Forelimb muscle (tissue), 1 donor: ENCODE measurements at places on chromosomes 3 and 15.

GRCh38 chr3:181017690-181018089 lies 28.2 kb upstream of the DNAJC19 start:
- DNase-seq = no peak

GRCh38 chr15:79378394-79379109 lies 53.6 kb upstream of the MINAR1 start:
- DNase-seq = no peak

- DNase-seq = no peak
These were observed 23.1 kb downstream of the B3GALNT1 start for GRCh38 chr3:161082063-161082462.

GRCh38 chr3:80010021-80010571 lies 242.3 kb upstream of the ROBO1 start:
- no peak for DNase-seq

GRCh38 chr3:170563712-170564423 lies 22.0 kb downstream of the SLC7A14 start:
- DNase-seq = no peak

GRCh38 chr3:33883951-33884561 lies 85.6 kb downstream of the PDCD6IP start:
- no peak for DNase-seq

- DNase-seq = no peak
These were observed 41.7 kb upstream of the CORO2B start for GRCh38 chr15:68537097-68537496.

- DNase-seq = no peak
These were observed 103.9 kb downstream of the FBN1 start for GRCh38 chr15:48541341-48542278.

DNA sequence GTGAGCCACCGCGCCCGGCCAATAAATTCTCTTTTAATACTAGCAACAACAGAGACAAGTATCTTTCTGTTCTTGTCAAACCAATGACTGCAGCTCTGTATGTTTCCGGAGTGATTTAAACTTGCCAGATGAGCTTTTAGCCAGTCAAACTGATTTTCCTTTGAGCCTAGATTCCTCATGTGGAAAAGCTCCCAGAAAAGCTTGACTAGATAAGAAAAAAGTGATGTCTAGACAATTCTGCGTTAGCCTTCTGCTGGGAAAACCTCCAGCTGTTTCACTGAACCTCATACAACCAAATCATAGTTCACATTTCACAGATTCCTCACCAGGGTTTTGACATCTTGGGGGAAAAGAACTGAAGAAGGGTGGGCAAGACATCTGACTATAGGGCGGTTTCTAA lies 78.6 kb downstream of the MAGI1 start:
- DNase-seq = no peak

DNA sequence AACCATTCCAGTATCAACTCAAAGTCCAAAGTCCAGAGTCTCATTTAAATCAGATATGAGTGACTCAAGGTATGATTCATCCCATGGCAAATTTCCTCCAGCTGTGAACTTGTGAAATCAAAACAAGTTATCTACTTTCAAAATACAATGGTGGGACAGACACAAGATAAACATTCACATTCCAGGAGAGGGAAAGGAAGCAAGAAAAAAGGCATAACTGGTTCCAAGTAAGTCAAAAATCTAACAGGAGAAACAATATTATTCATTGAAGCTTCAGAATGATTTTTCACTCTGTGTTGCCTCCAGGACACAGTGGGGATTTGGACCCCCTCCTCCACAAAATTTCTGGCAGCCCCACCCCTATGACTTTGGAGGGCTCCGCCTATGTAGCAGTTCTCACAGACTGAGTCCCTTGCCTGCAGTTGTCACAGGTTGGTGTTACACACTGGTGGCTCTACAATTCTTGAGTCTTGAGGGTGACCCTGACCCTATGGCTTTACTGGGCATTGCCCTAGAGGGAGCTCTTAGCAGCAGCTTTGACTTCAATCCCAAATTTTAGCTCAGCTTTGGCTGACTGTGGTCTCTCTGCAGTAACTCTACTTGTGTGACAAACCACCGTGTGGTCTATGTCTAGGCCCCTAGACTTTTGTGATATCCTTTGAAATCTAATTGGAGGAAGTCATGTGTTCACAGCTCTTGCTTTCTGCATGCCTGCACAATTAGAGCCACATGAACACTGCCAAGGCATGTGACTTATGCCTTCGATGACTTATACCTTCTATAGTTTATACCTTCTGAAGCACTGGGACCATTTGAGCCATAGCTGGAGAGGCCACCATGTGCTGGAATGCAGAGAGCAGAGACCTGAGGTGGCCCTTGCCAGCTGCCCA lies 644.2 kb downstream of the GRM7 start:
- no peak for DNase-seq

DNA sequence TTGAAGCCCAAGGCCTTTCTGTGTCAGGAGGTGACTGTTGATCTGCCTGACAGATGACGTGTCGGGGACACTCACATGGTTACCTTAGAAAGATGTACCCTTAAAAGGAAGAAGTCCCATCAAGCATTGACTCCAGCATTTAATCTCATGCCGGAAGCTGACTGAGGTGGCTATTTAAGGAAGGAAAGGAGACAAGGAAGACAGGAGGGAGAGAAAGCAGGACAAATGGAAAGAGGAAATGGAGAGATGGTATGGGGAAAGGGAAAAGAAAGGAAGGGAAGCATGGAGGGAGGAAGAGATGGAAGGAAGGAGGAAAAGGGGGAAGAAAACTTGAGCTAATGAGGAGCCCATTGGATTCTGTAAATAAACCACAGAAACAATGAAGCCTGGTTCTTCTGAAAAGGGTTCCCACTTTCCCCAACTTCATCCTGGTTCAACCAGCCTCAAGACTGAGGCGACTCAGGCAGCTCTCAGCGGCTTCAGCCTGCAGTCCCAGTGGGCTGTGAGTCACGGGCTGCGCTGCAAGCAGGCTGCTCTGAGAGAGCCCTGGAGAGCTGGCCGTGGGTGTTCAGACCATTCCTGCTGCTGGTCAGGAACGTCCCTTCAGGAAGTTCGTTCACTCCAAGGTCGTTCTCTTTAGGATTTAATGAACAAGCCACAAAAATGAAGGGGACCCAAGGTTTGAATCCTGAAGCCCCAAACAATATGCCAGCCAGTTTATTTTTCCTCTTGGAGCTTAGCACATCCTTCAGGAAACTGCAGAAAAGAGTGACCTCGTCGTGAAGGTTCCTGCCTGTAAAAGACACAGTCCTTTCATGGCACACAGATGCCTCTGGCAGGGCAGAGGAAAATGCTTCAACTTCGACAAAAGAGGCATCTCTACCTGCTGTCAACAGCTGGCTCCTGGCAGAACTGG lies 69.6 kb upstream of the THBS1 start:
- no peak for DNase-seq

DNA sequence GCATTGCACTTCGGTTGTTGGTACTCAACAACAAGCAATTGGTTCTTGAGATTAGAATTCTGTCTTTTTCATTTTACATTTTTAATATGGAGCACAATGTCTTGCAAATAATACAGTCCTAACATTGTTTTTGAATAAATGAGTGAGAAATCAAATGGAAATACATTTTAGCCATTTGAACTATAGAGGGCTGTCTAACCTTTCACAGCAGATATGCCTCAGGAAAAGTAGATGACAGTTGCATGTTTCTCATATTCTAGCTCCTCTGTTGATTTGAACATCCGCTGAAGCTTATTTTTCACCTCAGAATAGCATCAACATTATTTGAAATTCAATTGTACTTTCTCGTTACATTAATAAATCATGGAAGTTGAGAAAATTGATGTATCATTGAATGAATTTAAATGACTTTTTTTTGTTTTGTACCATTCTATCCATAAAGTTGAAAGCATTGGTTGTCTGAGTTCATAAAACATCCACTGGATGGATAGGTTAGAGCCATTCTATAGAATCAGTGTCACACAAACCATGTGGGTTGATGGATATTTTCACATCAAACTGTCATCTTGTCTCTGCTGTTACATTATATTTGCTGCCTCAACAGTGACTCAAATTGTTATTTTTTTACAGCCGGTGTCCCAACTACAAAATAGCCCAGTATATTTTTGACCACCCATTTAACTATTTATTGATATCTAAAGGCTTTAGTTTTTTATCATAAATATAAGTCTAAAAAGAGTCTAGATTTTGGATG lies 928.3 kb downstream of the NSUN3 start:
- DNase-seq = no peak

DNA sequence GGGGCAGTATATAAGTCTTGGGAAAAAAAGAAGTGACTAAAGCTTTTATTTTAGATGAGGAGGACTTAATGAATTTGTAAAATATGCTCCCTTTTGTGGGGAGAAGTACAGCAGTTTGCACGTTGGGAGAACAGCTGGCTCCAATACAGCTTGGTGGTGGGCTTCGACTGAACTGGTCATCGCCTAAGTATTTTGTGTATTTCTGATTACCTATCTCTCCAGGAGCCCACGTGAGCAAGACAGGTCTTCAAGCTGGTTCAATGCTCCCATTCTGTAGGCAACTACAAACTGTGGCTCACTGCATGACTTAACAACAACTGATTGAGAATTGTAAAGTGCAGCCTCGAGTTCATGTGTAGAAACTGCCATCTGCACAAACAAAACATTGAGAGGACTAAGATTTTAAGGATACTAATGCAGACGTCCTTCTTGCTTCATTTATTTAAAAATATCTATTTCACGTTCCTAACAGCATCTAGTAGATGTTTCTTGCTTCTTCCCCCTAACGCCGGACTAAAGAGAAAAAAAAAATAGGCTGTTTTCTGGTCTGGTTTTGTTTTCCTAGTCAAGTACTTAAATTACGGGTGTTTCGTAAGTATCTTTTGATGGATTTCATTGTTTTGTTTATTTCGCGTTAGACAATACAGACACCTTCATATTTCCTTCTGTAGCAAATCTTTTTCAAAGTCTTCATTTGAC lies 1.4 kb upstream of the GREM1 start:
- DNase-seq = no peak

DNA sequence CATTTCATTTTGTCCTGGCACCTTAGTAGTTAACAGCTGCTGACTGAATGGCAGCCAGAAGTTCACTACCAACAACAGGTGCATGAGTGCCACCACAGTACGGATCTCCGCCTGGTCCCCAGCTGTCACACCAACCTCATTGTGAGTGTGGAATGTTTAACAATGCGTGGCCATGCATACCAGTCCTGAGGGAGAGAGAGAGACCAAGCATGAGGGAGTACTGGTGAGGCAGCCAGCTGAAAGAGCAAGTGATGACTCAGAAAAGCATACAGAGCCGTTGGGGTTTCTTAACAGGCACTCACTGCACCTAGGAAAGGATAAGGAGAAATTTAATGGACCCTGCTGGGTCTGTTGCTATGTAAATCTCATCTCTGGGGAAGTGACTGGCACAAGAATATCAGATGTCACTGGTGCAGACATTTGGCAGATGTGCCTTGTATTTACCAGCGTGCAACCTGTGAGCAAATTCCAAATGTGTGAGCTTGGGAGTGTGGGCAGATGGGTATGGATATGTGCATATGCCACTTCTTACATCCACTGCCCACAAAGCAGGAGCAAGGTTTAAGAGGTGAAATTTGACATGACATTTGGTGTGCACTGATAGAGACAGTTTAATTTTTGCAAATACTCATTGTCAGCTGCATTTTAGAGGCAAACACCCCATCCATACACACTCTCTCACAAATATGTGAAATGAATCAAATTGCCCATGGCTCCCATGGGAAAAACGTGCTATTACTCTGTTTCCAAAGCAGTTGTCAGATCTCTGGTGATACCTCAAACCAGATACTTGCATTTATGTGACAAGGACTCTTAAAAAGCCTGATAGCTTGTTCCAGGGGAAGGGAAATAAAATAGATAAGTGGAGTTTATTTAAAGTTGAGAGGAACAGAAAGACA lies 245.2 kb upstream of the ARPP21 start:
- DNase-seq = peak; percentile 17

GRCh38 chr3:71103430-71103921 lies 480.1 kb downstream of the FOXP1 start:
- no peak for DNase-seq

- no peak for DNase-seq
These were observed 47.9 kb downstream of the OPA1 start for GRCh38 chr3:193640728-193641439.

- no peak for DNase-seq
These were observed 186.2 kb upstream of the RASGRP1 start for GRCh38 chr15:38750786-38751185.

- no peak for DNase-seq
These were observed 547.6 kb downstream of the NLGN1 start for GRCh38 chr3:173945170-173945569.

GRCh38 chr3:189071446-189071845 lies 100.3 kb upstream of the TPRG1 start:
- DNase-seq = no peak

GRCh38 chr3:83928391-83928790 lies 1030.4 kb upstream of the CADM2 start:
- DNase-seq = no peak

DNA sequence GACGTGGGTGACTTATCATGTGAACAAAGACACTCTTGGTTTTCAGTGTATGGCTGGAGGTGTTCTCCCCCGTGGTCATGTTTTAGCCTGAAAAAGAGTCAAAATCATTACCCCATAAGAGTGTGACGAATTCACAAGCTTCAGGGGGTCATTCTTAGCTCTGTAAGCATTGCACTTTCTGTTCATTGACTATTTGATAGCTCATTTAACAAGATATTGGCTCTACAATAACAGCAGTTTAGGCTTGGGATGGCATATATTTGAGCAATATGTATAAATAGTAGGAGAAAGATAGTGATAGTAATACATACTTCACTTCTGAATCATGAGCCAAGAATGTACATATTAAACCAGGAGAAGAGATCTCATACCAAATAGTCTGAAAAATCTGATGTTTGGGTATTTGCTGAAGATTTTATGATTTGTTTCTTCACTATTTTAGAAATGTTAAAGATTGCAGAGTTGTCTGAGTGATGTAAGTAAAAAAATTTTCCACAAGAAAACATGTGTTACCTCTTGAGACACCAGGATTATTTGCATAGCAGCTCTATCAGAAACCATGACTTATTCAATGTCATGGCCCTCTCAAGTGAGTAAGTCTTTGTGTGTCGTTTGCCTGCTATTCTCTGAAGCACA lies 996.0 kb downstream of the OTOL1 start:
- no peak for DNase-seq

- DNase-seq = no peak
These were observed 15.6 kb downstream of the EOGT start for GRCh38 chr3:68997887-68998286.

GRCh38 chr3:194382892-194383223 lies 13.3 kb upstream of the LRRC15 start:
- no peak for DNase-seq

DNA sequence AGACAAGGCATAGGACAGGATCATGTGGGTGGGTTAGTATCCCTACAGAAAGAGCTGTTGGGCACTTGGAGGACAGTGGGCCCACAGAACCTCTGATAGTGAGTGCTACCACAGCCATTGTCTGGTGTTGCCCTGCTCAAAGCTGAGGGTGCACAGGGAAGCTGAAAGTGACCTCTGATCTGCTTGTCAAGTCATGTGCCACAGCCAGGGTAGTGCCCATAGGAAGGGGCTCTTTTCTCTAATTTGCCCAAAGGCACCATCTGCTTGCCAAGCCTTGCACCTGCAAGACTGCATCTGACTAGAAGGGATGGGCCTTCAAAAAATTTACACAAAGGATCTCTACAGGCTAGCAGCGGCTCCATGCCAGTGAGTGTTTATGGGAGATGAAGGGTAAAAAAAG lies 87.4 kb upstream of the GSK3B start:
- no peak for DNase-seq
